ENCODE measurements at places on chromosomes 3 and 15. TPM values are rescaled to one million over a fixed set of nuclear protein-coding genes. Genes with fewer than 3 reads are reported as not detected.

The FSD2 gene
- not detected for total RNA-seq

The DLL4 gene
- total RNA-seq = 0.11 TPM

The GOLGA6D gene
- total RNA-seq = not detected

The HOMER2 gene
- total RNA-seq = 0.85 TPM

The H1-8 gene
- not detected for total RNA-seq

The GHSR gene
- not detected for total RNA-seq

The PAK6 gene
- total RNA-seq = 0.34 TPM

The EAF2 gene
- 4.4 TPM for total RNA-seq

The NPAP1 gene
- total RNA-seq = not detected

The FOXL2 gene
- total RNA-seq = not detected

The PTH1R gene
- not detected for total RNA-seq

DNA sequence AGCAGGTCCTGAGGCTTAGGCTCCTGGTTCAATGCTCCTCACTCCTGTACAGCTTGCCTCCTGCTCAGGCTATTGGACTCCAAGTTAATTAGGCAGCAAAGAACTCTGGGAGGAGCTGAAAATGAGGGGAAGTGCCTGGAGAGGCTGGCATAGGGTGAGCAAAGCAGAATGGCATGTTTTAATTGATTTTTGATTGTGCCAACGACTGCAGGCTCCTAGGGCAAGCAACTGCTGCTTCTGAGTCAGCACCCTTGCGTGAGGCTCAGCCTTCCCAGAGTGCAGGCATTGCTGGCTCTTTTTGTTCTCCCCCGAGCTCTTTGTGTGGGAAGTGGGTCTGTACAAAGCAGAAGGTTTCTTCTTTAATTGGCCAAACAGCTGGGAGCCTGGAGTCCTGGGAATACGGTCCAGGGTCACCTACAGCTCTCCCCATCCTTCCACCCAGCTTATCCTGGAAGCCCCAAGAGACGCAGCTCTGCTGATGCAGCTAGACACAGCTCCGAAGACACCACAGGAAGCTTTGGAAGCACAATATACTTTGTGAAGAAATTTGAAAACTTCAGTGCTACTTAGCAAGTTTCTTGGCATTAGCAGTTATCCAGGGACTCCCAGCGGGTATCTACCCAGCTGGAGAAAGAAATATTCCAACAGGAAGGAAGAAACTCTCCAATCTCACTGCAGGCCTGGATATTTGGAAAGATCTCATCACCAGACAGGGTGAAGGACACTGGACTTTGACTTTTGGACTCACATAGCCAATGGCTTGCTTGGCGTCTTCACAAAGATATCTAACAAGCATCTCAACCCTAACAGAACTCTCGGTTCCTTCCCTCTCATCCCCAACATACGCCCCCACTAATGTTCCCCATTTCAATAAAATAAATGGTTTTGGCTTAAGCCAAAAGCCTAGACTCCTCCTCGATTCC, 76.8 kb downstream of the BDH1 start:
- H3K4me3 ChIP-seq = no peak overlapping the region
- H3K4me1 ChIP-seq = no peaks in the 10 kb centered on the region
- no peaks in the 10 kb centered on the region for H3K36me3 ChIP-seq
- H3K27ac ChIP-seq = no peak overlapping the region

DNA sequence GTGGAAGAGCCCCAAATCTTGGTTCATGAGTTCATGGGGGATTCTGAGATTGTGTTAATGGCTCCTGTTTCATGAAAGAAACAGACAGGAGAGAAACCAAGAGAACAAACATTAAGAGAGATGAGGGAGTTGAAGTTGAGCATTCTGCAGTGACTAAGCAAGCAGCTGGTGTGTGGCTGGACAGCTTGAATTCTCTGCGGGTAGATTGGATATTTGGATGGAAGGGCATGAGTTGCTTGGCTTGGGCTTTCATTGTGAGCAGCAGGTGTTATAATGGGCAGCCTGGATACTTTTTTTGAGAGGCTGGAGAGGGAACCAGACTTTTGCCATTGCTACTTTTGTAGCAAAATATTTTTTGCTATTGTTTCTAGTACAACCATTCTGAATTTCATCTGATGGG, 346.8 kb upstream of the SATB1 start:
- H3K4me1 ChIP-seq = no peaks in the 10 kb centered on the region
- DNase-seq = no peak
- no peaks in the 10 kb centered on the region for H3K27me3 ChIP-seq

GRCh38 chr3:53113293-53114010, 16.8 kb downstream of the RFT1 start:
- H3K27ac ChIP-seq = no peak overlapping the region
- DNase-seq = no peak
- peaks cover 69% of the 10 kb centered on the region for H3K36me3 ChIP-seq
- H3K27me3 ChIP-seq = no peaks in the 10 kb centered on the region
- peaks cover 20% of the 10 kb centered on the region for H3K4me1 ChIP-seq

DNA sequence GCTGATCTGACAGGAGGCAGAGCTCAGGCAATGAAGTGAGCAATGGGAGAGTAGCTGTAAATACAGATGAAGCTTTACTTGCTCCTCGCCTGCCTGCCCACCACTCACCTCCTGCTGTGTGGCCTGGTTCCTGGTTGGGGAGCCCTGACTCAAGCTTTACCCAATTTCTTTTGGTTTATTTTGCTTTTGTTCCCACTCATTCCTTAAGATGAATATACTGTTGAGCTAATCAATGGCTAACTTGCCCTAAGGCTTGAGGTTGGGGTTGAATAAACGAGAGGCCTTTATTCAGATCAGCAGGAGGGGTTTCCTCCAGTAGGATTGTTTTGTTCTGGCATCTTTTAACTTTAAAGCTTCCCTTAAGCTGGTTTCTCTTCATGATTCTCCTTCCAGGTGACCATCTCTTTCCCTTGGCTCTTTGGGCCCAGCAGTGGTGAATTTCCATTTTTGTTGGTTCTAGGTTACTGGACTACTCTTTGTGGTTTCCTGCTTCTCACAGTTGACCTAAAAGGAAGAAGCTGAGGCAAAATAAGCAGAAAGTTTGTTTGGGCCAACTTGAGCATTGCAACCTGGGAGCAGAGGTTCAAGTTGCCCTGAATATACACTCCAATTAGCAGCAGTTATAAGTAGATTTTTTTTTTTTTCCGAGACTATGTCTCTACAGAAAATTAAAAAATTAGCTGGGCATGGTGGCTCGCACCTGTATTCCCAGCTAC, 44.4 kb downstream of the STARD9 start:
- H3K36me3 ChIP-seq = no peaks in the 10 kb centered on the region
- H3K4me1 ChIP-seq = no peaks in the 10 kb centered on the region
- no peaks in the 10 kb centered on the region for H3K27me3 ChIP-seq
- H3K27ac ChIP-seq = no peak overlapping the region

DNA sequence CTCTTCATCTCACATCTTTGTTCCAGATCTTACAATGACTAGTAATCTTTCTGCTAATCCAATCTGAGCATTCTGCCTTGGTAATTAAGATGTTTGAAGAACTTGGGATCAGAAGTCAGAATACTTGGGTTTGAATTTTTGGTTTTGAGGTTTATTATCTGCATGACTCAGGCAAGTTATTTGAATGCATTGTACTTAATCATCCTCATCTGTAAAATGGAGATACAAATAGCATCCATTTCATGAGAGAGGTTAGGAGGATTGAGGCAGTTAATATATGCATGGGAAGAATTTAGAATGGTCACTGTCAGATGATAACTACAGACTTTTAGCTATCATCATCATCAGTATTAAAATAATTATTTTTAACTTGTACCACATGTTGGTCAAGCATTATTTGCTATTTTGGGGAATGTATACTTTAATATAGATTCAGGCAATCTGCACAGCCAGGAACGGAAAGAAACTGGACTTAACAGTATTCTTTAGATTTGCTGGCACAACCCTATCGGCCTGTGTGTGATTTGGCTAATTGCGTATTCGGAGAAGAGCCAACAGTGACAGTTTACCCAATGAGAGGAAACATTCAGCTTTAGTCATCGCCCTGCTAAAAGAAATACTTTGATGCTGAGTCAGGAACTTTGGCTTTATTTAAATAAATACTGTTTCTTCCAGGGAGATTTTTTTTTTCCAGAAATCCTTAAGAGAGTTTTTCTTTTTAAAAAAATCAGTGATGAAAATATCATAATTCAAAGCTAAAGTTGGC, 600.0 kb downstream of the ROBO1 start:
- no peak overlapping the region for H3K27ac ChIP-seq
- H3K4me1 ChIP-seq = no peaks in the 10 kb centered on the region
- H3K27me3 ChIP-seq = no peaks in the 10 kb centered on the region
- no peak for DNase-seq

DNA sequence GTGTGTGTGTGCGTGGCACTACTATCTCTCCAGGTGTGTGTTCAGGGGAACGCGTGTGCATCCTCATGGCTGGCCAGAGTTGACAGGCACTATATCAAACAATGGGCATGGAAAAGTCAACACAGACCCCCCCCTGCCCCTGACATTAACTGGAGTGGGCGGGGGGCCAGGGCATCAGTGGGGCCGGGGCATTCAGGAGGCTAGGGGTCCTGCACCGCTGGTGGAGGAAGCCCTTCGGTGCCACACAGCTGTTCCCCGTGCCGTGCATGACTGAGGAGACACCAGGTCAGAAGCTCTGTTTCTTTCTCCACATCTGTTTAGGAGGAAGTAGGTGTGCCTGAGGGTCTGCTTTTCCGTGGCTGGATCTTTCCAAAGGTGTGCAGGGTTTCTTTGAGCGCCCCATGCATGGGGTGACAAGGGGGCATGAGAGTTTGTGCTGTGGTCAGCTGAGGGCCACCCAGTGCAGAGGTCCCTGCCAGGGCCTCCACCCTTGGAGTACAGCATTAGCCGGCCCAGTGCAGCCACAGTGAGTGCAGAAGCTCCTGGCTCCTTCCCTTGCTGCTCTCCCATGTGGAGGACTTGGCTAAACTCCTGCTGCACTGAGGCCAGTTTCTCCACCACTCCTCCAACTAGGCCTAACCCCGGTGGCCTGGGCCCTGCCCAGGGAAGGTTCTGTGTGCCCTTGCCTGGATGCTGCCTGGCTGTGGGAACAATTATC, 7.5 kb downstream of the C3orf22 start:
- no peaks in the 10 kb centered on the region for H3K36me3 ChIP-seq
- no peaks in the 10 kb centered on the region for H3K4me1 ChIP-seq
- H3K4me3 ChIP-seq = no peak overlapping the region

- no peaks in the 10 kb centered on the region for H3K4me1 ChIP-seq
- H3K27me3 ChIP-seq = no peaks in the 10 kb centered on the region
- no peak overlapping the region for H3K4me3 ChIP-seq
- DNase-seq = no peak
These were observed 32.1 kb upstream of the TJP1 start for GRCh38 chr15:29854413-29854812.

DNA sequence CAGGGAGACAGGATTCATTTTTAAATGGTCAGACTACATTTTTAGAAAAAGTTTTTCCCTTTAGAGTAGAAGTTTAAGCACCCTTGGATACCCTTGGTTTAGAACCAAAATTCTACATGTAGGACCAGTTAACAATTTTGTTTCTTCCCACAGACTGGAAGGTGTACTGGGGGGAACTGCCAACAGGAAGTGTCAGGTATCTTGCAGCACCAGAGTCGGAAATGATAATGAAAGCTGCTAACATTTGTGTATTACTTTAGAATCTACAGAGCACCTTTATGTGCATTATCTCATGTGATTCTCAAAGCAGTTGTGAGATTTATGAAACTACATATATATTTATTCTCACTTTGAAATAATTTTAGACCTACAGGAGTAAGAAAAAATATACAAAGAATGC, 21.5 kb downstream of the SPRED1 start:
- no peaks in the 10 kb centered on the region for H3K27me3 ChIP-seq
- DNase-seq = no peak
- no peak overlapping the region for H3K27ac ChIP-seq

GRCh38 chr3:171788546-171789351, 21.5 kb downstream of the PLD1 start:
- no peaks in the 10 kb centered on the region for H3K36me3 ChIP-seq
- DNase-seq = peak; percentile 14
- no peak overlapping the region for H3K27ac ChIP-seq
- no peak overlapping the region for H3K4me3 ChIP-seq
- no peaks in the 10 kb centered on the region for H3K4me1 ChIP-seq

DNA sequence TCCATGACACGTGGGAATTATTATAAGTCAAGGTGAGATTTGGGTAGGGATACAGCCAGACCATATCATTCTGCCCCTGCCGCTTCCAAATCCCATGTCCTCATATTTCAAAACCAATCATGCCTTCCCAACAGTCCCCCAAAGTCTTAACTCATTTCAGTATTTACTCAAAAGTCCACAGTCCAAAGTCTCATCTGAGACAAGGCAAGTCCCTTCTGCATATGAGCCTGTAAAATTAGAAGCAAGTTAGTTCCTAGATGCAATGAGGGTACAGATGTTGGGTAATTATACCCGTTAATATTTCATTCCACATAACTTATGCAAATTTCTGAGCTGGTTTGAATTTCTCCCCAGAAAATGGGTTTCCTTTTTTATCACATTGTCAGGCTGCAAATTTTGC, 47.7 kb downstream of the RNF111 start:
- no peak overlapping the region for H3K27ac ChIP-seq
- peaks cover 65% of the 10 kb centered on the region for H3K36me3 ChIP-seq
- H3K27me3 ChIP-seq = no peaks in the 10 kb centered on the region
- H3K4me3 ChIP-seq = no peak overlapping the region
- H3K4me1 ChIP-seq = peaks cover 13% of the 10 kb centered on the region

GRCh38 chr3:111761309-111761795, 97.7 kb upstream of the PHLDB2 start:
- no peak overlapping the region for H3K4me3 ChIP-seq
- DNase-seq = peak; percentile 12
- H3K36me3 ChIP-seq = no peaks in the 10 kb centered on the region
- no peak overlapping the region for H3K27ac ChIP-seq
- no peaks in the 10 kb centered on the region for H3K27me3 ChIP-seq
- H3K4me1 ChIP-seq = no peaks in the 10 kb centered on the region

GRCh38 chr15:66673410-66674322, 28.4 kb upstream of the SMAD6 start:
- H3K4me1 ChIP-seq = peaks cover 15% of the 10 kb centered on the region
- no peak overlapping the region for H3K27ac ChIP-seq
- no peaks in the 10 kb centered on the region for H3K27me3 ChIP-seq
- H3K36me3 ChIP-seq = no peaks in the 10 kb centered on the region

DNA sequence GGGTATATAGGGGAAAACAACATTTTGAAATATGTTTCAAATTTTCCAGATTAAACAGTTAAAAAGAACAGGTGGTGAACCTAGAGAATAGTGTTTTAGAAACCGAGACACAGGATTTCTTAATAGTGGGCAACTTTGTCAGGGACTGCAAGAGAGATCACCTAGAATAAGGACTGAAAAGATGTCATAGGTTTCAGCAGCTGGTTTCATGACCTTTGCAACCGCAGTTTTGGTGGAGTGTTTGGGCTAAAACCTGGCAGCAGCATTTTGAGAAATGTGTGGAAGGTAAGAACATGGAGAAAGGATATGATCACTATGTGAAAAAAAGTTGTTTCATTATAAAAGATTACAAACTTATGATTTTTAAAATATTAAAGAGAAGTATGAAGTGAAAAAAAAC, 34.9 kb downstream of the PRKCI start:
- H3K36me3 ChIP-seq = peaks cover 13% of the 10 kb centered on the region
- H3K4me3 ChIP-seq = no peak overlapping the region
- H3K27me3 ChIP-seq = no peaks in the 10 kb centered on the region
- DNase-seq = no peak

- no peak overlapping the region for H3K27ac ChIP-seq
- peaks cover 79% of the 10 kb centered on the region for H3K36me3 ChIP-seq
- H3K4me3 ChIP-seq = no peak overlapping the region
- H3K27me3 ChIP-seq = no peaks in the 10 kb centered on the region
- peaks cover 26% of the 10 kb centered on the region for H3K4me1 ChIP-seq
These were observed 6.0 kb downstream of the SNRPA1 start for GRCh38 chr15:101288905-101289513.

GRCh38 chr3:178623666-178624255, 87.5 kb downstream of the KCNMB2 start:
- H3K4me3 ChIP-seq = no peak overlapping the region
- no peaks in the 10 kb centered on the region for H3K27me3 ChIP-seq
- DNase-seq = no peak
- H3K4me1 ChIP-seq = no peaks in the 10 kb centered on the region

All from CD4-positive, alpha-beta T cell (primary cell).